T-helper 22 cell (primary cell): ENCODE measurements at places on chromosomes 7 and 10.

- no peak for DNase-seq
These were observed 183.6 kb downstream of the PLXNA4 start for GRCh38 chr7:132392713-132393112.

DNA sequence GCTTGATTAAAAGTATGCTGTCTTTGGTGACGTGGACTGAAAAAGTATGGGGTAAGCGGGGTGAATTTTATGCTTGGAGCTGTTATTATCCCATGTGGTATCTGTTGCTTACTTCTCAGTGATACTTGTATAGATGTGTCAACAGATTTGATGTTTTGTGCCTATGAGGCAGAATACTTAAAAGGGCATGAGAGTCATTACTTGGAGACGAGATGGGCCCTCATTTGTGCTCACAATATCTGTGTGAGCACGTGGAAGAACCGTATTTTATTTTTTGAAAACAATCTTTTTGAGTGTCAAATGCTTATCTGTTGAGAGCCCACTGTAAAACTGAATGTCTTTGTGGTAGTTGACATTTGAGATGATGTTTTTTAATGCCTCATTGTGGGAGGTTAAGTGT, 281.9 kb downstream of the EXOC4 start:
- no peak for DNase-seq

DNA sequence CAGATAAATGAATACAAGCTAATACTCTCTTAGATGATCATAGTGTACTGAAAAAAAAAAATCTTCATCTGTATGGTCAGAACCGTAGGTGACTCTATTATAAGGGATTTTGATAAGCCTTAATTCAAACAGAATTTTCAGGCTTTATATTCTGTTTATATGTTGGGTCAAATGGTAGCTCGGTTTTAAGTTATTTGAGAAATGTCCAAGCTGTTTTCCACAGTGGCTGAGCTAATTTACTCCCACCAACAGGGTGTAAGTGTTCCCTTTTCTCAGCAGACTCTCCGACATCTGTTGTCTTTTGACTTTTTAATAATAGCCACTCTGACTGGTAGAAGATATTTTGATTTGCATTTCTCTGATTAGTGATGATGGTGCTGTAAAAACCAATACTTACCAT, 328.8 kb upstream of the MAGI2 start:
- no peak for DNase-seq

DNA sequence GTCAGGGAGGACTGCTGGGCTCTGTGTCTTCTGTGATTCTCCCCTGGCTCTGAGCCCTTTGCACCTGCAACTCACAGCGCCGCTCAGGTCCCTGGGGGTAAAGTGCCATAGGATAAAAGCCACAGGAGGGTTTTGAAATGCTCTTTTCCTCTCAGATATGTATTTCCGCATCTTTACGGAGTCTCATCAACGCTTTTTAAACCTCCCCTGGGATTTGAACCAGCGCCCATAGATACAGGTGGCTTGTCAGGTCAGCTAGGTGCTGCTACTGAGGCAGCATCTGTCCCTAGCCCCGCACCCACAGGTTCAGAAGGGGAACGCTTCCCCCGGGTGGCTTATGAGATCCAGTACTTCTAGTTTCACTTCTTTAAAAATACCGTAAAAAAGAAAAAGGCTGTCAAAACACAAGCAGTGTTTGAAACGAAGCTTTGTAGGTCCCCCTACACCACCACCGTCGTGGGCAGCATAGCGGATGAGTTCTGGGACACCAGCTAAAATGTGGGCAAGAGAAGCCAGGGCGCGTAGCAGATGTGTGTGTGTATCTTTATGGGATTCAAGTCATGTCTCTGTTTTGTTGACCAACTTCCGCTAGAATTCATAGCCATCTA, 173.5 kb downstream of the CUX1 start:
- no peak for DNase-seq

GRCh38 chr10:67262675-67263074, 336.8 kb downstream of the LRRTM3 start:
- no peak for DNase-seq

- no peak for DNase-seq
These were observed 45.1 kb upstream of the PPP2R2D start for GRCh38 chr10:131855461-131856401.
